ENCODE measurements at places on chromosomes 6 and 20.

GRCh38 chr6:82397962-82398692, 34.5 kb downstream of the TPBG start:
- no peak for DNase-seq

GRCh38 chr6:123430970-123431369, 205.8 kb downstream of the TRDN start:
- DNase-seq = no peak

- no peak for DNase-seq
These were observed 92.4 kb downstream of the PRND start for GRCh38 chr20:4813863-4814695.

DNA sequence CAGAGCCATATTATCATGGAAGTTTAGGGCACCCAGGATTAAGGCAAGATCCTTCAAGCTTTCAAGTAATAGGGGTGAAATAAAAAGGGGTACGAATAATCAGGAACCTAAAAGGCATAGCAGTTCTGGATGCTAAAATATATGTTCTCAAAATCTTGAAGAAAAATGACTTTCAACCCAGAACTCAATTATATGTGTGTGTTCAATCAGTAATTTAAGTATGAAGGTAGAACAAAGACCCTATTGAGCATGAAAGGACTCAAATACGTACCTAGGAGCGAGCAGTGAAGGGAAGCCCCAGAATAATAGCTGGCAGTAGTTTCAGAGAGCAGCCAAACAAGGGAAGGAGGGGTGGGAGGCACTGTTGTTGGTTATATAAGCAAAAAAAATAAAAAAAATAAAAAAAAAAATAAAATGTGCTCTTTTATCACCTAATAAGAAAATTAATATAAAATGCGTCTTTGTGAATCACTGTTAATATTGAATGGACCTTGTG, 45.4 kb downstream of the MYO6 start:
- DNase-seq = no peak

GRCh38 chr6:91678679-91679446, 1092.0 kb upstream of the MAP3K7 start:
- DNase-seq = no peak

- DNase-seq = no peak
These were observed 34.0 kb downstream of the LY86 start for GRCh38 chr6:6622501-6622900.
